CD8-positive, alpha-beta T cell (primary cell): ENCODE measurements at places on chromosomes 13 and 19.

DNA sequence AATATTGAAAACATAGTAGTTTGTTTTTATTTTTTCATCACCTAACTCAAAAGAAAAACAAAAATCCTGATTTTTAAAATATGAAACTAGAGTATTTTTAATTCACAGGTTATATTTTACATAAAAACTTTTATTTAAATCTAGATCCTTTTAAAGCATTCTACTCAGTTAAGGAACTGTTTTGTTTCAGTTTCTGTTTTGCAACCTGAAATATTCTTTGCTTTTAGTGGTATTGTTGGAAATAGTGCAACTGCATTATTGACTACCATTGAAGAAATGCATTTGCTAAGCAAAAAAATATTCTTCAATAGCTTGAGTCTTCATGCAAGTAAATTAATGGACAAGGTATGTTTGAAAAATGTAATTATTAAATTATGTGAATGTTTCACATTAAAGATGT lies 43.8 kb downstream of the COG6 start:
- DNase-seq: no peak

DNA sequence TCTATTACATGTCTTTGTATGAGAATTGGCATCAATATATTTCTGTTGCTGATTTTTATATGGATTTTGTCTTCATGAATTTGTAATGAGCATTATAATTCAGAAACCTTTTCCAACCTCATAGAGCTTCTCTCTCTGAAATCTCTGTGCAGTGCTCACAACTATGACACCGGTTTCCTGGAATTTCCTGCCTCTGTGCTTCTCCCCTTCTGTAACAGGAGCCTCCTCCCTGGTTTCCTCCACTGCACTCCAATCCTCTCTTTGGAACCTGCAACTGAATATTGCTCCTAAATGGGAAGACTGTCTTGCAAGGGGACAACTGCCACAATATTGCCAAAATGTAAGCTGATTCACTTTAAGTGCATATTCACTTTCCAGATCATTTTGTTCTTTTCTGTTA lies 1147.9 kb downstream of the UQCRFS1 start:
- DNase-seq: no peak

GRCh38 chr19:15584541-15585115 lies 30.4 kb upstream of the CYP4F8 start:
- DNase-seq: peak; percentile 72

DNA sequence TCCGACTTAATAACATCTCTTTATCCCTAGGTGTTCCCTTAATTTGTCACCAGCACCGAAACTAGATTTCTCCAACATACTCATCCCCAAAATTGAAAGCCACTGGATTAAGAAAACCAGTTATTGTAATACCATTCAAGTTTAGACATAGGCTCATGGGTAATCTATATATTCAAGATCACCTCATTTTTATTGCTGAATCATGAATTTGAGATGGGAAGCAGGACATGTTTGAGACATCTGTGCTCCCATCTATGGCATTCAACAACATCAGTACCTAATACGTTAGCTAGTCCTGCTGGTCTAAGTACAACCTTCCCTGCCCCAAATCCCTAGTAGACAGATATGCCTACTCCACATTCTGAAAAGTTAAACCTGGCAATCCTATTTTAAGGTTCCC lies 820.6 kb downstream of the PCDH9 start:
- no peak for DNase-seq

DNA sequence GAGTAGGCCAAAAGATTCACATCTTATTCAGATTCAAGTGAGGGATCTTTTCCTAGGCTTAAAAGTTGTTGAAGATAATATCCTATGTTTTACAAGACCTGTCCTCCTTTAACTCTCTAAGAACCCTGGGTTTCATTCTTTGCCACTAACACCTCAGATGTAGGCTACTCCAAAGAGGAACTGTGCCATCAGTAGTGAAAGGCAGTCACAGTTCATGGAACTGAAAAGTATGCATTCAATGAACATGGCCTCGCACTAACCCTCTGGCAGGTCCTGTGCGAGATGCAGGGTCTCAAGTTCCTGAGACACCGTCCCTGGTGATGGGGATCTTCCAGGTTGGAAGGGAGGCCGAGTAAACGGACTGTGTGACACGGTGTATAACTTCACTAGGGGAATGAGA lies 4.3 kb downstream of the LGALS14 start:
- no peak for DNase-seq
